ENCODE measurements at places on chromosomes 13 and 19.

DNA sequence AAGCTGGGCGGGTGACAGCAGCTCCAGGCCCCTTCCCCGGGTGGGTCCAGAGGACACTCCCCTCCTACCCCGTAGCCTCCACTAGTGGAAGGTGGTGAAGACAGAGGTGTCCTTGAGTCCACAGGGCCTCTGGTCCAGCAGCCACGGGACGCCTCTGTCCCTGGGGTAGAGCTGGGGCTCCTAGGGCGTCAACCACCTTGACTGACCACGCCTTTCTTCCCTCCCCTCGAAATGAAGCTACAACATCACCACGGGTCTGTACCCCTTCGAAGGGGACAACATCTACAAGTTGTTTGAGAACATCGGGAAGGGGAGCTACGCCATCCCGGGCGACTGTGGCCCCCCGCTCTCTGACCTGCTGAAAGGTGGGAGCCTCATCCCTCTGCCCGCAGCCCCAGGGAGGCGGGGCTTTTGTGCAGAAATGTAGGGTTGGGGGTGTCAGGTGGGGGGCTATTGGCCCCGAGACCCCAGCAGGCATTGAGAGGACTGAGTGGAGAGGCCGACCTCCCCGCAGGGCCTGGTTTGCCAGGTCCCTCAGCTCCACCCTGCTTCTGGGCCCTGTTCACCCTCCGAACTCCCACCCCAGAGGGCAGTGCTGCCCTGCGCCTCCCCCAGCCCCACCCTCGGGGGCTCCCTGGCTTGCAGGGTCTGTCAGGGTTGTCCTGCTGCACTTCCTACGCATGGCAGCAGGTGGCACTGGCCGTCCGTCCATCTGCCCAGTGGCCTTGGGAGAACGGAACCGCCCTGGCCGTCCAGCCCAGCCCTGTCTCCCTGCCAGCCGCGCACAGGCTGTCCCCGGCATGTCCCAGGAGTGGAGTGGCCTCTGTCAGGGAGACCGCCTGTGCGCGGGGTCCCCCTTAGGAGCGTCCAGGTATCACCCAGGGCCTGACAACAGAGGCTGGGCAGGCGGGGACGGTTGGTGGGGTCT lies 15.7 kb downstream of the STK11 start:
- no peak for DNase-seq

GRCh38 chr13:79108914-79109643 lies 297.0 kb downstream of the RBM26 start:
- no peak for DNase-seq

DNA sequence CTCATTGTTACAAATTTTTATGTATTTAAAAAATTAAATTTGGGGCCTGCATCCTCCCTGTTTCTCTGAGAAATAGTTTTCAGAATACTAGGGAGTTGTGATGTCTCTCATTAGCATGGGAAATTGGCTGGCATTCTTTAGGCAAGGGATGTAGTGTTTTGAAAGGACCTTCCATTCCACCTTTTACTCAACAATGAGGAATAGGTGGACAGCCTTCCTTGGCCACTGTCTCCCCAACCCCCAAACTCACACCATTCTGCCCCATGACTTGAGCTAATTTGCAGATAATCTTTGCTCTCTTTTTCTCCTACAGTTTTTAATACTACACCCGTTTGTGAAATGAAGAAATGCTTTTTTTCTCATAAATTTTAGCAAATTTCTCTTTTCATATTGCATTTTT lies 244.6 kb upstream of the SPRY2 start:
- no peak for DNase-seq

DNA sequence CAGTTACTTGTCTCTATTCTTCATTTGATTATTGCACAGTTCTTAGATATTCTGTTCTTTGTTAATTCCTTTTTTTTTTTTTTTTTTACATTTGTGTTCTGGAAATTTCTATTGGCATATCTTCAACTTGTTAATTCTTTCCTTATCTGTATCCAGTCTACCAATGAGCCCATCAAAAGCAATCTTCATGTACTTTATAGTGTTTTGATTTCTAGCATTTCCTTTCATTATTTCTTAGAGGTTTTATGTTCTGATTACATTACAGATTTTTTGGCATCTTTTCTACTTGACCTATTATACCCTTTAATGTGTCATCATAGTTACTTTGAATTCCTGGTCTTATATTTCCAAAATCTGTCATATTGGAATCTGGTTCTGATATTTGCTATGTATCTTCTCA lies 2194.8 kb downstream of the PCDH9 start:
- no peak for DNase-seq

GRCh38 chr13:32669030-32669646 lies 82.9 kb downstream of the PDS5B start:
- DNase-seq = peak; percentile 43

DNA sequence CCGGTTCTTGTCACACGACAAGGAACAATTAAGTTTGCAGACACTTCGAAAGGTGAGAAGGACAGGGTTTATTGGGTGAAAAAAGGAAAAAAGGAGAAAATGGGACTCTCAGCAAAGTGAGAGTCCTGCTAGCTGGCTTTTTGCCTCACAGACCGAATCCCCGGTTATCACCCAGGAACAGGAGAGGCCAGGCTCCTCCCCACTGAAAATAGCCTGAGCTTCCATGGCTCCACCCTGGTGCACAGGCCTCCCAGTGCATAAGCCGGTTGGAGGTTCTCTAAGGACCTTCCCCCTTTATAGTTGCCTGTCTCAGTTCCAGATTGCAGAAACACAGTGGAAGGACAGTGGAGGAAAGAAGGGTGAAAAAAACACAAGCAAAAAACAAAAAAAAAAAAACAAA lies 571.7 kb downstream of the KCTD12 start:
- DNase-seq = no peak

DNA sequence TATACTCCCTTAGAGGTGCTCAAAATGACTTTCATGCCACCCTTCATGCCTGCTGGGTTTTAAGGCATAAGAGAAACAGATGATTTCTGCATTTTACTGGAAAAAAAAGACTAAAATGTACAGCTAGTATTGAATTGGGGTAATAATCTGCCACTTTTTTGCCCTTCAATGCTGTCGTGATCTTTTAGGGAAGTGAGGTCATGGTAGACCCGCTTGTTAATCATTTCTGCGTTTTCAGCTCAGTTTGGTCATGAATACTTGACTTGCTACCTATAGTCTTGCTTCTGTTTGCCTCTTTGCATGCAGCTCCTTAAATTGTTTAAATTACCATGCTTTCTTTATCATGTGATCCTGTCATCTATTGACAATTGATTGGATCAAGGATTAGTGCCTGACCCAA lies 90.4 kb downstream of the PCCA start:
- DNase-seq = no peak

- no peak for DNase-seq
Measured at GRCh38 chr19:51450730-51451307, 7.4 kb downstream of the SIGLEC8 start.

- DNase-seq = no peak
Measured at GRCh38 chr13:63481334-63481733, 2065.7 kb upstream of the PCDH20 start.

DNA sequence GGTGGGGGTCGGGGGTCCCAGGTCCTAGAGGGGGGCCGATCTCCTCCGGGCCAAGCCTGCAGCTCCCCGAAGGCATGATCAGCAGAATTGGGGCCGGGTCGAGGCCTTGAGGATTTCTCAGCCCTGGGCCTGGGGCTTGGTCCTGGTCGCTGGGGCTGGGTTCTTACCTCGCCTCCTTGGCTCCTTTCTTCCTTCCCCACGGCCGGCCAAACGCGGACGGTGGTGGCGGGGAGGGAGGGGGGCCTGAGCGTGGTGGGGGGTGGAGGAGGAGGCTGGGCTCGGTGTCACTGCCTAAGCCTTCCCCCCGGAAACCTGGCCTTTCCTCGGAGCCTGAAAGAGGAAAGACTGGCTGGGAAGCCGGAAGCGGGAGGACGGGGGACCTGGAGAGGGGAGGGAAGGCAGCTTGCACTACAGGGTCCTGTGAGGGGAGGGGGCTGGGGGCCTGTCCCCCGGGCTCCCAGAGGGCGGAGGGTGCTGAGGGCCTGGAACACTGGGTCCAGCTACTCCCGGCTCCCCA lies at the start of gene ZNF579:
Gene ZNF579 (minus strand): TSS at position 221 of the 517 bp plus-strand sequence. CDS start 1,209 bp downstream, outside the sequence.
- DNase-seq = peak; percentile 86

Measured in activated CD4-positive, alpha-beta T cell treated with anti-CD3 and anti-CD28 coated beads, Interleukin-2, amount 50 U/mL, for 16 hours (primary cell).